ENCODE measurements at places on chromosomes 4 and X.

- no peak for DNase-seq
Measured at GRCh38 chrX:69176053-69176452, 10.8 kb upstream of the PJA1 start.

- DNase-seq: no peak
Measured at GRCh38 chrX:98646351-98646750, 1762.6 kb downstream of the RPA4 start.

DNA sequence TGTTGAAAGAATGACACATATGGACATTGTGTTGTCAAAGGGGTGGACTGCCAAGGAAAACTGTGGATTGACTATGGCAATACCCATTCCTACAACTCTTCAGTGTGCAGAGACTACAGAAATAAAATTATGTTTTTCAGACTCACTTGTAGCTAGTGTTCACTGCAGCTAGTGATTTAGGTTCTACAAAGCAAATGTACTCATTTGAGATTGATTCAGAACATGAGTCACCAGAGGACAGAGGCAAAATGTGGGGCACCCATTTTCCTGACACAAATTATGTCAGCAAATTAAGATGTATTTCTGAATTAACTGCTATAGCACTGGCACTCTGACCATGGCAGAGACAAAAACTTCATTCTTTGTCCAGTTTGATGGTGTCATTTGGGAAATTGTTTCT lies 40.7 kb downstream of the SPCS3 start:
- peak; percentile 41 for DNase-seq

DNA sequence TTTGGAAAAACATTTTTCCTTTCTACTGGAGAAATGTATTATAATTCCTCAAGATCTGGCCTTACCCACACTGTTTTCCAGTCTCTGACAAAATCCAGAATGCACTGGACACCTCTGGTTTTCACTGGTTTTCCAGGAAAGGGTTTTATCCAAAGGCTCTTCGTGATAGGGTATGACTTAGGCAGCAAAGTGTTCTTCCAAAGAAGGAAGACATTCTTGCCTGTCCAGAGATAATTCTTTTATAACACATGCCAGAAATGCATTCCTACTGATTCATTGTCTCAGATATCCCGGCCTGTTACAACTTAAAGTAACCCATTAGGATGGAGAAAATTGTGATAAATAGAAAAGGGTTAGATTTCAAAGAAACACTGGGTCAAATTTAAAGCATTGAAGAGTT lies 2343.1 kb downstream of the PCDH7 start:
- no peak for DNase-seq

DNA sequence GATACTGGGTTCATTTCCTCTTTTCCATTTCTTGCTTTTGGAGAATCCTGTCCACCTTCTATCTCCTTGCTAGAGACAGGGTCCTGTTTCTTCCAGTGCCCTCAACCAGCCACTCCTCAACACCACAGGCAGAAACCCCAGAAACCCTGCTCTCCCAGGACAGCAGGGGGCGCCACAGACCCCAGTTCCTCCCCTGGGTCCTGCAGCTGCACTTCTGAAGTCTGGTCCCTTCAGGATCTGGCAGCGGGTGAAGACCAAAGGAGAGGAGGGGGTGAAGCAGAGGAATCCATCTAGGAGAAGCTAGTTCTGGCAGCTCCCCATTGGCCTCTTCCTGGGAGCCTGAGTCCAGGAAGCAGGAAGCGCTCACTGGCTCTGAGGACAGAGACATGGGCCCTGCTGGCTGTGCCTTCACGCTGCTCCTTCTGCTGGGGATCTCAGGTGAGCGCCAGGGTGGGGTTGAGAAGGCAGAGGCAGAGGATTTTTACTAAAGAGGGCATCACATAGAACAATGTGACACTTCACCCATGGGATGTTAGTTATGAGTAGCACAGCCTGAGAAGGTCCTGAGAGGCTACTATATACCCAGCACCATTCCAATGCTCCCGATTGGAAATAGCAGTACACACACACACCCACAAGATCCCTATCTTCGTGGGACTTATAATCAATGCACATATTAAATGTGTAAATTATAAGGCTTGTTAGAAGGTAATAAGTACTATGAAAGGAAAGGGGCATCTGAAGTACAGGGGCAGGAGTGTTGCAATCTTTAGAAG lies at the start of gene PRSS48:
Gene PRSS48 (plus strand): TSS at position 375 of the 776 bp plus-strand sequence. CDS start 12 bp downstream, at position 387.
- no peak for DNase-seq

DNA sequence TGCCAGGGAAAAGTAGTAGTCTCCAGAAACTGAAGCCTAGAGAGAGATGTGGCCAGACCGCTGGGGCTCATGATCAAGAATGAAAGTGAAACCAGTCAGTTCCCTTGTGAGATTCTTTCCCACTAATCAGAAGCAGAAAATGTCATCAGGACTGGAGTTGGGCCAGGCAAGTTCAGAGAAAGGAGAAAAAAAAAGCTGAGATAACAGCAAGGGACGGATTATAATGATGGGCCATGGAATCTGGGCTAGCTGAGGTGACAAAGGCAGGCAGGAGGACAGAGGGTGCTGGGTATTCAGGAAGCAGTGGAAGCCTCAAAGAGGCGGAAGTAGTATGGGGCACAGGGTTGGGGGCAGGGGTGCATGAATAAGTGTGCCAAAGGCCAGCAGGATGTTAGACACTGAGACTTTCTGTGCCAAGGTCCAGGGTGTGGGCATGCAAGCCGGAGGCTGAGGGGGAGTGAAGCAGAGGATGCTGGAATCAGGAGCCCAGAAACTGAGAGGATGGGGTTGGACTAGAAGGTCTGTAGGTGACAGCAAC lies 2.5 kb downstream of the CXorf38 start:
- DNase-seq: peak; percentile 94

DNA sequence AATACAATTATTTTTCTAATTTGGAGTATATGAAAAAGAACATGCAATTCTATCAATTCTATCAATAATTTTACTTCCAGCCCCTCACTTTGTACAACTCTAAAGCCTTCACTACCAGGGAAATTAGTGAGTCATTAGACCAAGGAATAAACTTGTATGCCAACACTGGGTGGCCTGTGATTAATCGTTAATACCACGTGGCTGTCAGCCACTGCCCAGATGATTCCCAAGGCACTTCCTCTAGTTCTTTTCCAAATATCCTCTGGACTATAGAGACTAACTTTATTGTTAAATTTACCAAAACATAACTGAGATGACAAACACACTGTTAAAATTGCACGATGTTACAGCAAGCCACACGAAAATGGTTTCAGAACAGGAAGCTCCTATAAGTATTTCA lies 45.7 kb downstream of the MID1 start:
- peak; percentile 55 for DNase-seq

- no peak for DNase-seq
Measured at GRCh38 chr4:26287756-26288155, 33.1 kb upstream of the RBPJ start.

DNA sequence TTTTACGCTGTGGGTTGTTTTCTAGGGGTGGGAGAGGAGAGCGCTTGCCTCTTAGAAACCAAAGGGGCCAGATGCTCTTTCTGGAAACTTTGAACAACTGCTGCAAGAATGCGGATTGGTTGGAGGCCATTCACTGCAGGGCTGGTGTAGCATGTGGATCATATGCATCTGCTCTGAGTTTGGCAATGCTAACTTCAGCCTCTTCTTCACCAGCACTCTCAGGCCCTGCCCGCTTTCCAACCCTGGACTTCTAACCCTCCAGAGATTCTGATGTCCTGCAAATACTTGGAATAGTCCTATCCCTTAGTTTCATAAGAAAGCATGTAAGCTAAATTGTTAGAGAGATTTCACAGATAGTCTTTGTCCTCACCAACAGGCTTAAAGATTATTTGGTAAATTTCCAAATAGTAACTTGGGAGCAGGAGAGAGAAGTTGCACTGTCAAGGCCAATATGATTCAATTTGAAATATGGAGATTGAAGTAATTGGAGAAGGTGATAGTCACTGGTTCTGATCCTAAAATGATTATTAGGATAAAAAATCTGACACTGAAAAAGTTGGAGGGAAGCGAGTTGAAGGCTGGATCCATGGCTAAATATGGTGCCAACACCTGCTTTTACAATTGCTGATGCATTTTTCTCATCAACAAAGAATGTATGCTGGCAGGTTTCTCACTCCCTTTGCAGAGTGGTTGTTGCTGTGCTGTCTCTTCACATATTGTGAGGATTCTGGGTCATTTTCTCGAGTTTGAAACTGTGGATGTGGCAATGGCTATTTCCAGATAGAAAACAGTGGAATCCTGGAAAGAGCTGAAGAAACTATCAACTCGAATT lies 210.4 kb downstream of the PTTG2 start:
- no peak for DNase-seq

- DNase-seq: no peak
Measured at GRCh38 chr4:101125045-101125942, 222.0 kb downstream of the PPP3CA start.

DNA sequence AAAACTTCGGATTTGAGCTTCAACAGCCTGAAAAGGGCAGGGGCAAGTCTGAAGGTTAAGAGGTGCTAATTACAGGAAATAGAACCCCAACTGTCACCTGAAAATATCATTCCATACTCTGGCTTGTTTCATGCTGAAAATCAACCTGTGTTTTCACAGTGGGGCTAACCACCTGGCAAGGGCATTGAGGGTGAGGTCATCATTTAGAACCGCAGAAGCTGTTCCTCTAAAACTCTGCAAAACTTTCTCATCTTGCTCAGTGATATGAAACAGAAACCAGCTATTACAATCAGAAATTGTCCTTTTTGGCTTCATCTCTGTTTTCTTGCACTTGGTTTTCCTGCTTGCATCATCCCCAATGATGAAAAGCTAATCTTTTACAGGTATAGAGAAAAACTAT lies 247.6 kb downstream of the DCLK2 start:
- DNase-seq: no peak

DNA sequence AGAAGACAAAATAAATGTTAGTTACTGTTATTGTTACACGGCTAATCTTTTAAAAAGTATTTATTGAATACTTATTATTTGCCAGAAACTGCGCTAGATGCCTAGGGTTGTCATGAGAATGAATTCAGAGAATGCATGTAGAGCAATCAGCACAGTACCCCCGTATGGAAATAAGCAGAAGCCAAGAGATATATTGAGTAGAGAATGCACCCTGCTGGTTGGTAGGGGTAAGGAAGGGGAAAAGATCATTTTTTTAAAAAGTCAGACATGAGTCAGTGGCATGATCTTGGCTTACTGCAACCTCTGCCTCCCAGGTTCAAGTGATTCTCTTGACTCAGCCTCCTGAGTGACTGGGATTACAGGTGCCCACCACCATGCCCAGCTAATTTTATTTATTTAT lies 13.1 kb upstream of the DRP2 start:
- peak; percentile 48 for DNase-seq

DNA sequence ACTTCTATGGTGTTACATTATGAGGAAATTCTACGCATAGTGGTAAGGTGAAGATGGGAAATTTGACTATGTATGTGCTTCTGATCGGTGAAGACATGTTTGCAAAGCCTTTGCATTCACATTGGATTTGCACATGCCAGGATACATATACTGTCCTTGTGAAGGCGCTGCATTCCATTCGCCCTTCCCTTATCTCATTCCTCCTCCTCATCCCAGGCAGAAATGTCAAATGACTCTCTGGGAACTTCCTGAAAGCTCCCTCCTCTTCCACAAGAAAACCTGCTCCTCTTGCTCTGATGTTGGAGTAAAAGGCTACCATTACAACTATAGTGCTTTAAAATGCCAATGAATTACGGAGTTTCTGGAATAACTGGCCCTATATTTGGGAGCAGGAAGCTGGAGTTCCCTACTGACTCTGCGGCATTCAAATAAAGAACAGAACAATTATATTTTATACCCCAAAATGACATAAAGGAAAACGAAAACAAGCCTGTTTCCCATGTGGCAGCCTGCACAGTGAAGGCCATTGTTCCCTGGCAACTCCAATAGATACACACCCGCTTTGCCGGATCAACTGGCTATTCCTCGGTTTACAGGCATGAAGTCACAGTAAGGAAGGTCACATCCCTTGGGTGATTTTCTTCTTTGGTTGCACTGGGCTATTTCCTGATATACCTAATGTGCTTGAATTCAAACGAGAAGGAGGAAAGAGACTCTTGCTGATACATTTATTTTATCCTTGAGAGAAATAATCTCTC lies 84.5 kb downstream of the AREG start:
- DNase-seq: no peak

- no peak for DNase-seq
Measured at GRCh38 chrX:11789809-11790208, 31.8 kb downstream of the MSL3 start.

GRCh38 chr4:110190249-110190648 lies 8.2 kb downstream of the ELOVL6 start:
- DNase-seq: no peak

- DNase-seq: no peak
Measured at GRCh38 chr4:135601351-135601750, 1399.8 kb upstream of the PABPC4L start.

GRCh38 chrX:68865926-68866325 lies 37.1 kb downstream of the EFNB1 start:
- DNase-seq: no peak

DNA sequence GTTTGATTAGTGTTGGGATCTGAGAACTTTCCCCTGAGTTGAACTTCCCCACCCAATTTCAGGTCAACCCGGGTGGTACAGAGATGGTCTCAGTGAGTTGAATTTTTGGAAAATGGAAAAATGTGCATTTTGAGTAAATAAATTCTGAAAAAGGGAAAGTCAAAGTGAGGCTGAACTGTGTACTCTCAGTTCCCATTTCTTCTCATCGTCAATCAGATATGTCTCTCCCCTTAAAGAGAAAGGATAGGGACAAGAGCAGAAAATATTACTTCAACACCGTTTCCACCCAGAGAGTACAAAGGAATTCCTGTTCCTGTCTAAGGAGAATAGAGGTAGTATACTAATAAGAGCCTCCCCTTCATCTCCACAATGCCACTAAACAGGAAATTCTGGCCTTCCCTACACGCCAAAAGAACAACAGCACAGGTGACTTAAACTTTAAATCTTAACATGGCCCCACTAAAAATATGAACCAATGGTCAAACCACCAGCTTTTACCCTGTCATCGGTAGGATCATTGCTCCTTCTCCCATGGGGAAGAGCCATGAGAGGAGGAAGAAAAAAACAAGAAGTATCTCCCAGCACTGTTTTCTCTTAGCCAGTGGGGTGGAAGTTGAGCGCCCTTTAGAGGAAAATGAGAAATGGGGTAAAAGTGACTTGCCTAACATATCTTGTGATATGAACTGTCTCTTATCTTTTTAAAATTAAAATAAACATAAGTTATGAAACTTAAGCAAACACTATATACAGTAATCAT lies 30.3 kb downstream of the BMP3 start:
- no peak for DNase-seq

DNA sequence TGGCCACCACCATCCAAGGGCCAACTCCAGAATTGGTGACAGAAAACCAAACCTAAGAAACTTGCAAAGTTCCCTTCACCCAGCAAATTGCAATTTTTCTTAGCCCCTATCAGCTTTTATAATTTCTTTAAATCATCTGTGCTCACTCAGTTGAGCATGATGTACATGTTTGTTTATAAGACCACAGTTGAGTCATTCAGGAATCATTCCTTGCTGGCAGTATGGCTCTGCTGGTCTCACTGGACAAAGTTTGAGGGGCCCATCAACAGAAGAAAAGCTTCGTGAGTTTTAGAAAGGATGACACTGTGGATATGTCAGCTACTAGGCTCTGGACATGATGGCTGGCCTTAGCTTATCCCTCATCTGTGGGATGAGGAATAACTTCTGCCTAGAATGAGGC lies 4.0 kb downstream of the TRPC5 start:
- DNase-seq: no peak

All from osteoblast (primary cell).